ENCODE measurements at places on chromosomes 16 and 17. TPM values are rescaled to one million over a fixed set of nuclear protein-coding genes. Genes with fewer than 3 reads are reported as not detected.

DNA sequence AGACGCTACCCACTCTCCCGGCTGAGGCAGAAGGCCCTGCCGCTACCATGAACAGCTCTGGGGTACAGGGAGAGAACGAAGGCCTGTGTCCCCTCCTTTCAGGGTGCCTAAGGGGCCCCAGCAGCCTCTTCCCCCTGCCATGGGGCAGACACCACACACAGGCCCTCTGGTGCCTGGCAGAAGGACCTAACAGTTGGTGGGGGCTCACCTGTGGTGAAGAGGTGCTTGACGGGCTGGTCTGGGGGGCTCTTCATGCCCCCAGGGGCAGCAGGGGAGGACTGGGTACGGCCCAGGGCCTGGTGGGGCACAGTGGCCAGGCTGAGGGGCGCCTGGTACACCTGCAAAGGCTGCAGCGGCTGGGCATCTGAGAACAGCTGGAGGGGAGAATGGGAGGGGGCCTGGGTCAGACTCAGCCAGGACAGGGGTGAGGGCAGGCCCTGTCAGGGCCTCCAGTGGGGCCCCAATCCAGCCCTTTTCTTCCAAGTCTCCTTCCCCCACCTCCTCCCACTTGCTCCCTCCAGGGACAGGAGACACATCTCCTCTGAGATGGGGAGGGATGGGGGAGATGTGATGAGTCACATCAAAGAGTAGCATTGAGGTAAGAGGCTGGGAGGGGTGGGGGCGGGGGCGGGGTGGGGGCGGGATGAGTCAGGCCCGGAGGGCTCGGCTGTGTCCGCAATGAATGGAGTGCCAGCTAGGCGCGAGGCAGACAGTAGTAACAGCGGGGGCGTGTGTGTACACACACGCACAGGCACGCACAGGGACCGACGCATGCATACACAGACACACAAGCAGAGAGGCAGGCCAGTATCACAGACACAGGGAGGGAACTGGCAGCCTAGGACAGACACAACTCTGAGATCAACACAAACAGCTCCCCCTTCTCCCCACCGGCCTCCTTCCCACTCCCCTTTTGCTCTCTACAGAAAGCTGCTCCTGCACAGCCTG, 16.1 kb downstream of the G6PC3 start:
- peak; percentile 95 for ATAC-seq

GRCh38 chr17:32926183-32926582, 1.8 kb upstream of the TMEM98 start:
- ATAC-seq: no peak

- ATAC-seq: no peak
Measured at GRCh38 chr16:67294938-67295361, 15.6 kb downstream of the PLEKHG4 start.

The RTN4RL1 gene
- total RNA-seq: 0.09 TPM

The CCDC200 gene
- total RNA-seq: not detected

The MYLK3 gene
- 0.56 TPM for total RNA-seq

The UNC13D gene
- 160 TPM for total RNA-seq

Measured in activated T-helper 17 cell treated with anti-CD3 and anti-CD28 coated beads, Interleukin-2, amount 50 U/mL, for 72 hours (primary cell).